ENCODE measurements at places on chromosomes 13 and 19. TPM values are rescaled to one million over a fixed set of nuclear protein-coding genes. Genes with fewer than 3 reads are reported as not detected.

HSD11B1L gene
- 28.5 TPM for total RNA-seq

FAM187B gene
- not detected for total RNA-seq

PLPPR3 gene
- total RNA-seq: 29.3 TPM

COMP gene
- 0.40 TPM for total RNA-seq

OR10H1 gene
- total RNA-seq: not detected

TMEM38A gene
- 18.6 TPM for total RNA-seq

SIAH3 gene
- total RNA-seq: 3.5 TPM

PSG1 gene
- total RNA-seq: 0.61 TPM

FFAR2 gene
- total RNA-seq: 0.11 TPM

- peak; percentile 54 for DNase-seq
Observed at GRCh38 chr19:30733826-30734550, 361.8 kb downstream of the ZNF536 start.

- DNase-seq: no peak
Observed at GRCh38 chr19:41172297-41173164, 20.5 kb upstream of the CYP2S1 start.

DNA sequence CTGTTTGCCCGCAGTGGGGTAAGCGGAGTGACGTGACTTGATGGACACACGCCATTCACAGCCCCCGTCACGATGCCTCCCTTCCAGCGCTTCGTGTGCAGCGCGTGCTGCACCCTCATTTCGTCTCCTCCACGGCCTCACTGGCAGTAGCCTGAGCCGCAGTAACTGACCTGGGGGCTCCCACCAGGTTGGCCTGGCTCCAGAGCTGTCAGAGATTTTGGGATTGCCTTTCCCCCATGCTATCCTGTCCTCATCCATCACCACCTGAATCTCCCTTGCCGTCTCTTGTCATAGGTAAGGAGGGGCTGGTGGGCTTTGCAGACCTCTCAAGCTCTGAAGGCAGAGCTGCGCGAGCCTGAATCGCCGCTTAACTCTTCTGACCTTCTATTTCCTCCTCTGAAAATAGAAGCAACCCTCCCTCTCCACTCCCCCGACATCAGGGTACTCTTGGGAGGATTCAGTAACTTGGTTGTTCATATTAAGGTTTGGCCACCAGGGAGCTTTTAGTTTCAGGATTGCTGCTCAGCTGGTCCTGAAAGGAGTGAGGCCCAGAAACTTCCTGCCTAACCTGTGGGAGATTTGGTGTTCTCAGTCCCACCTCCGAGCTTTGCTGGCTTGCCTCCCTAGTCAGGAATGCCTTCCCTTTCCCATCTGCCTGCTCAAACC lies 27.9 kb downstream of the SIGLEC5 start:
- no peak for DNase-seq

DNA sequence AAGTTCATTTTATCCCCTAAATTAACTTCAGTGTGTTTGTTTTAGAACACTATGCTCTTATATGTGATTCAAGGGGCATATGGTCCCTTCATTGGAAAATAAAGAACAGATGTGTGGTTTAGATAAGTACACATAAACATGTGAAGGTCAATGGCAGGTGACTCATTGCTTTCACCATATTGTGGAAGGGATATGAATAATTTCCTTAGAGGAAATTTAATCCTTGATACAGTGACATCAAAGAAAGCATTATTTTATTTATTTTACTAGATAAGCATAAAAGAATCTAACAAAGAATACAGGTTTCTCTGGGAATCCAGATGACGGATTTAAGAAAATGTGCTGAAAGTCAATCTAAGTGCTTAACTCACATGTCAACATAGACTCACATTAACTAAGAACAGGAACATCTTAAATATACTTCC lies 373.5 kb downstream of the KCTD12 start:
- no peak for DNase-seq

DNA sequence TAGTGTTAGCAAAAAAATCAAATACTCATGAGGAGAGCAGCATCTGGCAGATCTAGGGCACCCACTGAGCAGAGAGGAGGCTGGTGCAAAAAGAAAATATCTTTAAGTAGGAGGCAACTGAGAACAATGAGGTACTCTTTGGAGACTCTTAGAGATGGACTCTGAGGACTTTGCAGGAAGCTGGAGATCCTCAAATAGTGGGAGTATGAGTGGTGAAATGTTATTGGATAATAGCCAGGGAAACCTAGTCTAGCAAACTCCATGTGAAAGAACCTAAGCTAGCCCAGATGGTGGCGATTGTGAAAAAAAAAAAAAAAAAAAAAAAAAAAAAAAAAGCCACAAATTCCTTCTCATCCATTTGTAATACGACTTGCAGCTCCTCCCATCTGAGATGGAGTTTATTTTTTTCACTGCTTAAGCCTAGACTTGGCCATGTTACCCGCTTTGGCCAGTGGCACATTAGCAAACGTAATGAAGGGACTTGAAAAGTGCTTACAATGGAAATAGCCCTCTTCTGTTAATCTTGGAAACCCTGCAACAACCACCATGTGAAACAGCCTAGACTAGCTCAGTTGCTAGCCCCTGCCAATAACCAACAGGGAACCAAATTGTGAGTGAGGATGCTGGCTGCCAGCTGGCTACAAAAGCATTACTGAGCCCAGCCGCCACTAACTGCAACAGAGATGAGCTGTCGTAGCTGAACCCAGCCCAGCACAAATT lies 476.2 kb downstream of the KLF12 start:
- no peak for DNase-seq

GRCh38 chr13:67935626-67936025 lies 705.5 kb upstream of the PCDH9 start:
- DNase-seq: no peak

- DNase-seq: no peak
Observed at GRCh38 chr13:36038785-36039555, 92.2 kb downstream of the DCLK1 start.

DNA sequence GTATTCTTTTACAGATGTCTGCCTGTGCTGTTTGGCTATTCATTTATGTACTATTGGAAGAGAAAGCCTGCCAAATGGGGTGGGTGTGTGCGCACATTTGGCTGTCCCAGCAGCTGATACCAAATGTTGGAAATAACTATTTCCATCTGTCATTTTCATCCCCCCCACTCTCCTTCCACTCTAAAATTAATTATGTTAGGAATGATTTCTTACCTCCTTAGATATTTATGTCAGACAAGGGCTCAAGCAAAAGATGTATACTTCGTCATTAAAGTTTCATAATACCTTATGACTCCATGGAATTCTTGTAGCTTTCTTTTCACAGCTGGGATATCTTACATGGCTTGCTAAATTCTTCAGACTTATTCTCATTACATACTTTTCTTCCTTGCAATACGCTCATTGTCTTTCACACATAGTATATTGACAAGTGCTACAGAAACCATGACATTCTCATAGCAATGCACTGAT lies 18.6 kb downstream of the ITM2B start:
- DNase-seq: peak; percentile 61

DNA sequence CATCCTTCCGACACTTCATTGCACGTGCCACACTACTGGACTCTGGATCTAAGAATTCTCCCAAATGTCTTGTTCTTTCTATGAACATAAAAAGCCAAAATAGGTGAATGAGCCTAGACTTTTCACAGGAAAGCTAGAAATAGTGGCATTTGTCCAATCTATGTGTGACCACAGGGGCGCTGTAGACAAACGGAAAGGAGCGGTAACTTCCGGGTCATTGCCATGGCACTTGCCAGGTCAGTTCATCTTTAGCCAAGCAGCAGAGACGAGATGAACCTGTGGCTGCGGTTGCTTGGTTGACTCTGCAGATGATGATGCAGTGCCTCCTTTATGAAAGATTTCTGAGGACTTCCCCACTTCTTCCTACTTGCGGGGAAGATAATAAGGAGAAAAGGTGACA lies 65.6 kb downstream of the ADGRE1 start:
- DNase-seq: no peak

- no peak for DNase-seq
Observed at GRCh38 chr19:17061205-17061604, 14.0 kb downstream of the HAUS8 start.

DNA sequence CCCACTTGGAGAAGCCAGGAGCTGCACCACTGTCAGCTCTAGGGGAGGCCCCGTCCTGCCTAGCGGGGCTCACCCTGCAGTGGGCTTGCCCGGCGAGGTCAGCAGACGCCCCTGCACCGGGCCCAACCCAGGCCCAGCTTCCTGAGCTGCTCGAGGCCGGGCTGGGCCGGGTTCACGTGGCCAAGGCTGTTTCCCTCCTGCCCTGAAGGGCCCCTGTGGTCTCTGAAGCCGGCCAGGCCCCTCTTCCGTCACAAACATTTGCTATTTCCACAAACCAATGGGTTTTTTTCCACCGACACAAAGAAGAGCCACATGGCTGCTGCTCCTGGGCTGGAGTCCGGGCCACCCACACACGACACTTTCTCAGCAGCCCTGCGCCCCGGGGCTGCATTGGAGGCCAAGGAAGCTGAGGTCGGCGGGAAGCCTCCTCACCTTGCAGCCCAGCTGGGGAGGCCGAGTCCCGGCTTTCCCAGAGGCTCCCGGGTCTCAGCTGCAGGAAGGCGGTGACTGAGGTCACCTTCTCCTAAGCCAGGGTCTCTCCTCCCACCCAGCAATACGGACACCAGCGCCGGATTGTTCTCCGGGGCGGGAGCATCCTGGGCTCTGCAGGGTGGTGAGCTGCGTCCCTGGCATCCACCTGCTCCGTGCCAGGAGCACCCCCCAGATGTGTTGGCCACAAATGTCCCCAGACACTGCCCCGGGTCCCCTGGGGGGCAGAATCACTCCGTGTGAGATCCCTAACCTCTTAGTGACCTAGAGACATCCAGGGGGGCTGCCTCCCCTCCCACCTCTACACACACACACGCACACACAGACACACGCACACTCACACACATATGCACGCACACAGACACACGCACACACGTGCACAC lies 80.5 kb downstream of the GADD45B start:
- no peak for DNase-seq

GRCh38 chr19:29086182-29086581 lies 126.8 kb downstream of the UQCRFS1 start:
- no peak for DNase-seq

GRCh38 chr13:62119739-62120700 lies 704.4 kb upstream of the PCDH20 start:
- DNase-seq: peak; percentile 19

DNA sequence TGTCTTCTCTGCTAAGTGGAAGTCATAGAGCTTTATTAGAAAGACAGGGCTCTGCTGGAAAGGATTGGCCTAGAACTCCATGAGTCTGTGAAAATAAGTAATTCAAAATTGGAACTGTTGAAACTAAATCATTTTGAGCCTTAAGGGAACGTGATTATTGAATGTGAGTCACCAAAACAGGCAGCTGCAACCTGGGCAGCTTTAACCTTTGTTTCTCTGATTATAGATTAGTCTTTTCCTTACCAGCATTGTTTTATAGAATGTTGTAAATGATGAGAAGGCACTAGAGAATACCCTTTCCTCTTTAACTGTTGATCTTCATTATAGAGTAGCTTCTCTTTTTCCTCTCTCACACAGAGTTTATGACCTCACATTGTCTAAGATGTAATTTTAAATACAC lies 638.8 kb upstream of the SLITRK6 start:
- DNase-seq: peak; percentile 16

DNA sequence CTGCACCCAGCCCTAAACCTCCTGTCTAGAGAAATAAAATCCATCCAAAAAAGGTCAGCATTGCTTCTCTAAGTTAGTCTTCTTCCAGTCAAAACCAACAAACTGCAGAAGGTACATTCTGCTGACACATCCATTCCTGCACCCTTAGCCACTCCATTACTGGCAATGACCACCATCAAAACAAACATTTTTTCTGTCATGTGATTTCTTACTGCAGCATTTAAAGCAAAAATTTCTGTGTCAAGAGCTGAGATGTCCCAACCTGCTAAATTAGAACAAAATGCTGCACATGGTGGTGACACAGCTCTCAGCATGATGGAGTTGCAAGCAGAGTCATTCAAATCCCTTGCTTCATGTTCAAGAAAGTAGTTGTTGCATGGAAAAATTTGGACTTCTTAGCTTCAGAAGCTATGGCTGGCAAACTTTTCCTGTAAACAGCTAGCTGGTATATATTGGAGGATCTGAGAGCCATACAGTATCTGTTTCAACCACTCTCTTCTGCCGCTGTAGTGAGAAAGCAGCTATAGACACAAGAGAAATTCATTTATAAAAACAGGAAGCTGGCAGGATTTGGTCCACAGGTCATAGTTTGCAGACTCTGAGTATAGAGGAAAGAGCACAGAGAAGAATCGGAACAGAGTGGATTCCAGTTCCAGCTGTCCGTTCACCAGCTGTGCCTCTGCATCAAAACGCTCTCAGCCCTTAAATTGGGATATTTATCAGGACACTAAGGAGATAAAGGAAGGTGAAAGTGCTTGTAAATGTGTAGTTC lies 17.4 kb downstream of the RUBCNL start:
- DNase-seq: no peak

DNA sequence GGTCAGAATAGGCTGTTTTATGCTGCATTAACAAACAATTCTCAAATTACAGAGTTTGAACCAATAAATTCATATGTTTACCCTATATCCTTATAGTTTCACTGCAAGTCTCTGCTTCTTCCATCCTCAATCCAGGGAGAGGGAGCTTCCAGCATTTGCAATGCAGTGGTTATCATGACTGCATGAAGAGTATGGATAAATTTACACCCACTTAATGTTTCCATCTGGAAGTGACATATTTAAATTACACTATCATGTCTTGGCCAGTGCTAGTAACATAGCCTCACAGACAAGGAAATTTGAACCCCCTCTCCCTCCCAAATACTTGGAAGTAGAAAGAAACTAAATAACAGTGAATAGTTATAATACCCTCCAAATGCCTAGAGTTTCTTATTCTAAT lies 33.5 kb upstream of the UFM1 start:
- DNase-seq: no peak

- DNase-seq: no peak
Observed at GRCh38 chr13:24910502-24911132, 146.6 kb downstream of the RNF17 start.

DNA sequence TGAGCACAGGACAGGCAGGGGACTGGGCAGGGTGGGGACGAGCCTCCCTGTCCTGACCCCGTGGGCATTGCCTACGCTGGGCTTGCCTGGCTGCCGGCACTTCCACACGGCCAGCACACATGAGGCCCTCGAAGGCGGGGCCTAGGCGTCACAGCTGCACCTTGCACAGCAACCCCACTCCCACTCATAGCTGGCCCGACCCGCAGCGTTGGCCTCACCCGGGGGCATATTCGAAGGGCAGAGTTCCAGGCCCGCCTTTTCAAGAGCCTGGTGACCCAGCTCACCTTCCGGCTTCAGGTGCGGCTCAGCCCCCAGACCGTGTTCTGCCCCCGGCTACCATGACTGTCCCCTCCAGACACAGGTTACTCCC lies 16.9 kb upstream of the PROZ start:
- no peak for DNase-seq

- no peak for DNase-seq
Observed at GRCh38 chr19:2609389-2610116, 92.9 kb downstream of the GNG7 start.
